CD4-positive, CD25-positive, alpha-beta regulatory T cell (primary cell): ENCODE measurements at places on chromosomes 2 and 18.

- no peak for DNase-seq
Measured at GRCh38 chr2:10029875-10030223, 13.5 kb upstream of the KLF11 start.

- no peak for DNase-seq
Measured at GRCh38 chr18:49865401-49865800, 52.1 kb upstream of the ACAA2 start.

- no peak for DNase-seq
Measured at GRCh38 chr2:41698678-41699422, 349.0 kb upstream of the PKDCC start.

DNA sequence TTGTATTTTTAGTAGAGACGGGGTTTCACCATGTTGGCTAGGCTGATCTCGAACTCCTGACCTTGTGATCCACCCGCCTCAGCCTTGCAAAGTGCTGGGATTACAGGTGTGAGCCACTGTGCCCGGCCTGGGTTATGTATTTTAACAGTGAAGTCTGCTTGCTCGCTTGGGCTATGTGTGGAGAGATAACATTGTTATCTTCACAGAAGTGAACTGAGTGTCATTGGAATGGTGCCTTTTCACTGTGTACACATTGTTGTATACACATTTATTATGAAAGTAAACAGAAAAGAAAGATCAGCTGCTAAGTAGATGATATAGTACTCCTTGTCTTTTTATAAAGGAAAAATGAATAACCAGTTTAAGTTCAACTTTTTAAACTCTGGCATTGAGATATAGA lies 30.4 kb downstream of the RNF138 start:
- no peak for DNase-seq

DNA sequence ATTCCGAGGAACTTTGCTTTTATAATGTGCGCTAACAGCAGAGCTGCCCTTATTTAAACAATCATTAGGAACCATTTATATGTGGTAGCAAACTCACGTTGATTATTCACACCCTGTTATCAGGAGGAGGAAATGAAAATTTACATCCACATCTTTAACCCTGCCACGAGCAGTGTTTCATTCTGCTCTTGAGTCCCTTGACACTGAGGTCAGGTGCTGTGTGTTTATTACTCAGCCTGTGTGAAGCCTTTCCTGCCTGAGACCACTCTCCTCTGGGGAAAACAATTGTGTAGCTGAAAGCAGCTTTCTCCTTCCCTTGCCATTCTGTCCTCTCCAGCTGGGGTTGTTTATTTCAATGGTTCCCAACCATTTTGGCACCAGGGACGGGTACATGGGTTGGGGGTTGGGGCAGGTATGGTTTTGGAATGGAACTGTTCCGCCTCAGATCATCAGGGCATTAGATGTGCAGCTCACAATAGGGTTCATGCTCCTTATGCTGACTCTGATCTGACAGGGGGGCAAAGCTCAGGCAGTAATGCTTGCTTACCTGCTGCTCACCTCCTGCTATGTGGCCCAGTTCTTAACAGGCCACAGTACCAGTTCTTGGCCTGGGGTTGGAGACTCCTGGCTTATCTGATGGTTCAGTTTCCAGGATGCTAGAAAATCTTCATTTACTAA lies 651.1 kb downstream of the TDRD15 start:
- DNase-seq = no peak

- DNase-seq = no peak
Measured at GRCh38 chr2:62724886-62725711, 19.6 kb downstream of the EHBP1 start.

GRCh38 chr2:205889114-205889513 lies 196.9 kb downstream of the INO80D start:
- DNase-seq = no peak

GRCh38 chr2:2234398-2235195 lies 96.5 kb downstream of the MYT1L start:
- DNase-seq = no peak

- DNase-seq = no peak
Measured at GRCh38 chr2:144143294-144144151, 376.4 kb downstream of the ZEB2 start.

GRCh38 chr2:68556381-68556780 lies 87.0 kb upstream of the PROKR1 start:
- DNase-seq = no peak

GRCh38 chr2:5365871-5366461 lies 326.2 kb upstream of the SOX11 start:
- no peak for DNase-seq

- DNase-seq = no peak
Measured at GRCh38 chr2:101145406-101145805, 5.8 kb downstream of the TBC1D8 start.

DNA sequence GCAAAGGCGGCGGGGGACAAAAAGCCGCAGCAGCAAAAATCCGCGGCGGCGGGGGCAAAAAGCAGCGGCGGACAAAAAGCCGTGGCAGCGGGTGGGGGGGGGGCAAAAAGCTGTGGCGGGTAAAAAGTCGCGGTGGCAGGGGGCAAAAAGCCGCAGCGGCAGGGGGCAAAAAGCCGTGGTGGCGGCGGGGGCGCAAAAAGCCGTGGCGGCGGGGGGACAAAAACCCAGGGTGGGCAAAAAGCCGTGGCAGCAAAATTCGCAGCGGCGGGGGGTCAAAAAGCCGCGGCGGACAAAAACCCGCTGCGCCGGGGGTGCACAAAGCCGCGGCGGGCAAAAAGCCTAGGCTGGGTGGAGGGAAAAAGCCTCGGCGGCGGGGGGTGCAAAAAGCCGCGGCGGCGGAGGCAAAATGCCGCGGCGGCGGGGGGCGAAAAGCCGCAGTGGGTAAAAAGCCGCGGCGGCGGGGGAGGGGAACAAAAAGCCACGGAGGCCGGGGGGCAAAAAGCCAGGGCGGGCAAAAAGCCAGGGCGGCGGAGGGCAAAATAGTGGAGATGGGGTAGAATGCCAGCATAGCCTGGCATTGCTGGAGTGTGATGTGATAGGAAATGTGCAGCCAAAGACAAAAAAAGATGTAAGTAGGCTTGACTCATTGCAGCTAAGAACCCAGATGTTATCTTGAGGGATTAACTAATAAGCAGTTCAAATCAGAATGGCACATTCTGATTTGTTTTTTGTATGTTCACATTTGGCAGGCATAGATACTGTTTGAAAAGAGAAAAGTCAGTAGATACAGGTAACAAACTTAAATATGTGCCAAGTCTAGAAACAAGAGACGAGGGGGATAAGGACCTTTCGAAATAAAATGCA lies 1076.3 kb downstream of the RPIA start:
- no peak for DNase-seq

GRCh38 chr2:167504695-167505094 lies 616.4 kb downstream of the XIRP2 start:
- no peak for DNase-seq

- no peak for DNase-seq
Measured at GRCh38 chr2:8548619-8549150, 133.2 kb upstream of the ID2 start.

DNA sequence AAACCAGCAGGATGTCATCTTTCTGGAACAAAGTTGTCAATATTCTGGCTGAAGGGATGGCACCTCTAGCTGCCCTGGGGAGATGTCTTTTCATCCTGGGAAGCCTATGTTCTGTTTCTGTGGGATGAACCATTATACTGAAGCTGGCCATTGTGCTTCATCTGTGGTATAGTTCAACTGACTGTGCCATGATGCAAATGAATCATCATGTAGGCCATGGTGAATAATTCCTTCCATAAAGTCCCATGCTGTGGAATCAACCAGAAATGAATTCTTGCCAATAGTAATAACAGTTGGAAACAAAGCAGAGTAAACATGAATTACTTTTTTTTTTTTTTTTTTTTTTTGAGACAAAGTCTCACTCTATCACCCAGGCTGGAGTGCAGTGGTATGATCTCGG lies 64.1 kb upstream of the CNGA3 start:
- DNase-seq = no peak

DNA sequence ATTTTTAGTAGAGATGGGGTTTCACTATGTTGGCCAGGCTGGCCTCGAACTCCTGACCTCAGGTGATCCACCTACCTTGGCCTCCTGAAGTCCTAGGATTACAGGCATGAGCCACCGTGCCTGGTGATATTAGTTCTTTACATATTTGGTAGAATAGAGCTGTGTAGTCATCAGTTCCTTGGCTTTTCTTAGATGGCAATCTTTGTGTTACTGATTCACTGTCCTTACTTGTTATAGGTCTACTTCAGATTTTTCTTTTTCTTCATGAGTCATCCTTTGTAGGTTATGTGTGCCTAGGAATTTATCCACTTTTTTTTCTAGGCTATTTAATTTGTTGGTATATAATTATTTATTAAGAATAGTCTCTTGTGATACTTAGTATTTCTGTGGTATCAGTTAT lies 30.3 kb upstream of the ZSWIM2 start:
- no peak for DNase-seq

DNA sequence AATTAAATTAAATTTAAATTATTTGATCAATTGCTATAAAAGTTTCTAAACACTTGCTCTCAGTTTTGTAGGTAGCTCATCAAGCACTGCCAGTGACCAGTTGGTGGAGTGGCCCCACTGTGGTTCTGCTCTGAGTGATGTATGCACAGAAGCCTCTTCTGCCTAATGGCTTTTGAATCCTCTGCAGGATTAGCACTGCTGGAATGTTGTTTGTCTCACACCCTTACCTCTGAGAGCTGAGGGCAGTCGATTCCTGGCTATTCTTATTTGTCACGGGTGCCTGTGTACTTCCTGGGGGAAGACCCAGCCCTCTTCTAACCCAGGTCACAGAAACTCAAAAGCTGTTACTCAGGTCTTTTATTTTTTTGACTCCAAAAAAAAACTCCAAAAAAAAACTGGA lies 9.5 kb downstream of the CAPN14 start:
- DNase-seq = no peak

DNA sequence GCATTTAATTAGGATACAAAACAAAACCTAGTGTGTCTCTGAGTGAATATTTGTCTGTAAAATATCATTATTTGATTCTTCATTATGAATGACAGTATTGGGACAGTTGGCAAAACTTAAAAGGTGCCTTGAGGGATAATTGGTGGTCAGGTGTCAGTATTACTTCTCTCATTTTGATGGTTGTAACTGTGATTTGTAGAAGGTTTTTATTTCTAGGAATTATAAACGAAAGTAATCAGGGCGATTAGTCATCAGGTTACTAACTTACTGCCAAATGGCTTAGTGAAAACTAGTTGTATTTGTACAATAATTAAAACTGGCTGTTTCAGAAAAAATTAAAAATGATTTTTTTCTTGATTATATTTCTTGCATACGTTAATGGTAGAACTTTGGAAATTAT lies 117.6 kb downstream of the BIRC6 start:
- DNase-seq = peak; percentile 55

DNA sequence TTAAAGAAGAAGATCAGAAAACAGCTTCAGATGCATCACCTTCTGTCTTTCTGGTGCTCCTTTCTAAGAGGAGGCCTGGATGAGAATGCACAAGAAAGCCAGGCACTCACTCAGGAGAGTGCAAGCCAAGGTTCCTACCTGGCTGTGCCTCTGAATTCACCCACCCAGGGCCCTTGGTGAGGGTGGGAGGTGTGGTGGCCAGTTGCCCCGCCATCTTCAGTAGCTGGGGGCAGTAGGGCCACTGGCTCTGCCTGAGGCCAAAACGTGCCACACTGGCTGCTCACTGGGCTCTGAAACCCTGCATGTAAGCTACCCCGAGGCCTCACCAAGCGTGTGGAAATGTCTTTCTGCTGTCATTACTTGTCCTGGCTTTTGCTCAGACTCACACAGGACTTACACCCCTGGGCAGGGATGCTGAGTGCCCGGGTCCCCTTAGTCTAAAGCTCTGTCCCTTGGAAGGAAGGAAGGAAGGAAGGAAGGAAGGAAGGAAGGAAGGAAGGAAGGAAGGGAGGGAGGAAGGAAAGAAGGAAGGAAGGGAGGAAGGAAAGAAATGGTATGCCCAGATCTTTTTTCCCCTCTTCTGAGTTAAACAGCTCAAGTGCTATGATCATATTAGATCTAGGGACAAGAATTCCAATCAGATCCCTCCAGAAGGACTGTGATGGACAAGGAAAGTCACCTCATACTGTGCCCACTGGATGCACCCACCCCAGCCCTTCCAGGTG lies 8.5 kb upstream of the LBH start:
- no peak for DNase-seq

- DNase-seq = no peak
Measured at GRCh38 chr2:18611184-18611583, 21.8 kb upstream of the NT5C1B start.

DNA sequence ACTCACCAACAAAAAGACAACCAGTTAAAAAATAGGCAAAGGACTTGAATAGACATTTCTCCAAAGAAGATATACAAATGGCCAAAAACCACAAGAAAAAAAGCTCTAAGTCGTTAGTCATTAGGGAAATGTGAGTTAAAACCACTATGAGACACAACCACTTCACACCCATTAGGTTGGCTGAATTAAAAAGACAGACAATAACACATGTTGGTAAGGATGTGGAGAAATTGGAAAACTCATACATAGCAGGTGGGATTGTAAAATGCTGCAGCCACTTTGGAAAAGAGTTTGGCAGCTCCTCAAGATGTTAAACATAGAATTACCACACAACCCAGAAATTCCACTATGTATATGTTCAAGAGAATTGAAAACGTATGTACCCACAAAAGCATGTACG lies 117.6 kb upstream of the SPATS2L start:
- no peak for DNase-seq

- DNase-seq = no peak
Measured at GRCh38 chr2:223999862-224000261, 39.2 kb downstream of the SERPINE2 start.

- no peak for DNase-seq
Measured at GRCh38 chr2:240196716-240197461, 56.4 kb upstream of the OTOS start.

GRCh38 chr18:42706029-42706608 lies 409.4 kb downstream of the RIT2 start:
- no peak for DNase-seq

GRCh38 chr18:73485166-73485565 lies 617.4 kb upstream of the NETO1 start:
- no peak for DNase-seq

- DNase-seq = no peak
Measured at GRCh38 chr2:218962859-218963492, 3.5 kb downstream of the CDK5R2 start.

DNA sequence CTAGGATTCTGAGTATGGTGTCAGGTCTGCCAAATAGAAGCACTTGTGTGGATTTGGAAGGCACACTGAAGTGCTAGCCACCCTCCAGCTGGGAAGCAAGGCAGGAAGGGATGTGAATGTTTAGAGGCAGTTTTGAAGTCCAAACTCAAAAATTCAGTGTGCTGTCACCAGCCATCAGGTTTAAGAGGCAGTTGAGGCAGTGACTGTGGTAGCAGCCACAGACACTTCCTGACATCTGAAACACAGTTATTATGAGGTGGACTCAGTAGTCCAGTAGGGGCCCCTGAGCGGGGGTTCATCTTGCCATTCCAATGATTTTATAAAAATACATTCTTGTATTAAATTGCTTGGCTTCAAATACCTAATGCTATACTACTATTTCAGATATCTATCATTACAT lies 13.4 kb upstream of the DOCK10 start:
- no peak for DNase-seq

DNA sequence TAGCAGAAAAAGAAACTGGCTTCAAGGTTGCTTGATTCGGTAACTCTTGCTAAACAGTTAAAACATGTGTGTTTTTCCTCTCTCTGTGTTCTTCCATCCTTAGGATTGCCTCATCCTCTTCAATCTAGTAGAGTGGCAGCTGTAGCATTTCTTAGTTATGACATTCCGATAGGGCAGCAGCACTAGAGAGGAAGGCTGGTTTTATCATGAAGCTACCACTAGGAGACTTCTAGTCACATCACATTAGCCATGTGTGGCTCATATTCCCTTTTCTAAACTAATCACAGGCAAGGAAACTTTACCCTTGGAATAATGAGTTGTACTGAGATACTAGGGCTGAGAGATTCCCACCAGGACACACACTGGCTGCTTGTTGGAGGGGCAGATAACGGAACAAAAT lies 187.6 kb downstream of the DOK6 start:
- no peak for DNase-seq

- no peak for DNase-seq
Measured at GRCh38 chr2:235740821-235741220, 247.0 kb downstream of the AGAP1 start.
